ENCODE measurements at places on chromosomes 1 and 21. TPM values are rescaled to one million over a fixed set of nuclear protein-coding genes. Genes with fewer than 3 reads are reported as not detected.

Gene AMPD1
- total RNA-seq = not detected

Gene HSPB7
- total RNA-seq = not detected

Gene XCL1
- total RNA-seq = not detected

Gene CBR3
- 1.7 TPM for total RNA-seq

Gene LRRC71
- not detected for total RNA-seq

Gene RIMKLA
- total RNA-seq = not detected

Gene CA14
- not detected for total RNA-seq

Gene POGZ
- total RNA-seq = 6.8 TPM

Gene PLCH2
- 107 TPM for total RNA-seq

Gene NTMT2
- not detected for total RNA-seq

Gene LORICRIN
- total RNA-seq = not detected

Gene RCSD1
- under 0.01 TPM for total RNA-seq
